NCI-H146 (cell line): ENCODE measurements at places on chromosomes 2 and 18.

DNA sequence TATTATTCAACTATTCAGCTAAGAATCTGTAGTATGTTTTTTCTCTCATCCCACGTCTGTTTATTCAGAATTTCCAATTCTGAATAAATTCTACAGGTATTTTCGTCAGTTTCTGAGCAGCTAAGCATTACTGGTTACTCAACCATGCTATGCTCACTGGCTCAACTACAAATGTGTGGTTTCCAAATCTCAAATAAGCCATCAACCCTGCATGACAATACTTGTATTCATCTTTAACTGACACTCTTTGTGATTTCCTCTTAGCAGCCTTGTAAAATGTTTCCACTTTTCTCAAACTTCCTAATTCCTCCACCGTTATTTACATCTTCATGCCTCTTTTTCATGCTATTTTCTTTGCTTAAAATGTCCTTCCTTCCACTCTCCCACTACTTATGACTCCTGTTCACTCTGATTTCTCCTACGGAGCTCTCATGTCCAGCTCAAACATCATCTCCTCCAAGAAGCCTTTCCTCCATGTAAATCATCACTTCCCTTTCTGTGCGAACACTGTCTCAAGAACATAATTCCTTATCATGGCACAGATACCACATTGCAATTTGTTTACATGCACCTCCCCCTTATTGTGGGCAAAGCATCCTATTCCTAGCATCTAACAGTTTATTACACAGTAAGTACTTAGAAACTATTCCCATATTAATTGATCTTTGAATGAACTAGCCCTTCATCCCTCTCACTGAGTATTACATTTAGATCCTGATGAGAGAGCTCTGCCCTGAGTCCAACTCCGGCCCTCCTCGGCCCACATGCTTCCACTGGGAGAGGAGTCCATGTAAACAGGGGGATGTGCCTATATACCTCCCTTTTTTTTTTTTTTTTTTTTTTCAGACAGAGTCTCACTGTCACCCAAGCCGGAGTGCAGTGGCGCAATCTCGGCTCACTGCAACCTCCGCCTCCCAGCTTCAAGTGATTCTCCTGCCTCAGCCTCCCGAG is 10.5 kb downstream of the CCDC88A start:
- DNase-seq: no peak

GRCh38 chr2:202051499-202052161 is 18.0 kb downstream of the FZD7 start:
- DNase-seq: no peak

- DNase-seq: no peak
These were observed 17.7 kb upstream of the MAL start for GRCh38 chr2:95007822-95008221.

- DNase-seq: no peak
These were observed 117.5 kb upstream of the TMEM18 start for GRCh38 chr2:794554-795241.

GRCh38 chr2:85797921-85798320 is 44.1 kb downstream of the ATOH8 start:
- DNase-seq: peak; percentile 20

GRCh38 chr2:240341064-240341463 is 94.4 kb upstream of the GPC1 start:
- no peak for DNase-seq

DNA sequence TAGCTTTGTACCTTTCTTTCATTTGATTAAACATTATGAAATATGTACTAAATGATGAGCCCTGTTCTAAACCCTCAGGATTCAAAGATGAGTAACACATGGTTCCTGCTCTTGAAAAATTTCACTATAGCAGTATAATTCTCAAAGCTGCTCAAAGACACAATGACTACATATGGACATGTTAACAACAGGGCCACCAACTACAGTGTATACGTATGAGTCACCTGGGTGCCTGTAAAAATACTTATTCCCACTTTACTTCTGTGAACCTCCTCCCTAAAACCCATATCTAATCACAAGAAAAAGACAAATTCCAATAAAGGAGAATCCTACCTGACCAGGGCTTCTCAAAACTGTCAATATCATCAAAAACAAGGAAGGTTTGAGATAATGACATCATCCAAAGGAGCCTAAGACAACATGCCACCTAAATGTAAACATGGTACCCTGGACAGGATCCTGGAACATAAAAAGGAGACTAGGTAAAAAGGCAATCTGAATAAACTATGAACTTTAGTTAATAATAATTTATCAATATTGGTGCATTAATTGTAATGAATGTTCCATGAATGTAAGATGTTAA is 84.7 kb downstream of the FAM161A start:
- DNase-seq: no peak

DNA sequence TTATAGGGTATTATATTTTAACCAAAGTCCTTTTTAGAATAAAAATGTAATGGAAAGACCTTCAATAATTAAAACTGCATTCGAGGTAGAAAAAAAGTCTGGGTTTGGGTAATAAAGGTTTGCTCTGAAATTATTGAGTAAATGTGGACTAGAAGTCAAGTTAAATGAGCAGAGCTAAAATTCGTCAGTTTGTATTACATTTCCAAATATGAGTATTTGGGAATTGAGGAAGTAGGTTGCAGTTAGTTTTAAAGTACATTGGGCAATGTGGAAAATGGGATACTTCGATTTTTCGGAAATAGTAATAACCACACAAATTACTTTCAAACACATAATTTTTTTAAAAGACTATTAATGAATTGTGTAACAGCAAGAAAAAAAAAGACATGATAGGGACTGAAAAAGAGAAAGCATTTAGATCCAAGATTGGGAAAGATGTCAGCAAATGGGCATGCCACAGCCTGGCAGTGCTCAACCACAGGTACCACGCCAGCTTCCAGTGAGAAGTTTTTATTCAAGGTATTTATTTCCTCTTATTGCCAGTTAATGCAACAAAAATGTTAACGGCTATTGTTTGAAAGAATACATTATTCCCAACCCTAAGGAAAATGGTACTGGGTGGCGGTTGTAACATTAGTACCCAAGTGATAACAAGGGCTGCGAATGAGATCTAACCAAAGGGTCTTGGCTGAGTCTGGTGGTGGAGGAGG is 50.0 kb downstream of the TTC39C start:
- no peak for DNase-seq

- DNase-seq: no peak
These were observed 46.4 kb downstream of the ZNF521 start for GRCh38 chr18:25305584-25305983.

DNA sequence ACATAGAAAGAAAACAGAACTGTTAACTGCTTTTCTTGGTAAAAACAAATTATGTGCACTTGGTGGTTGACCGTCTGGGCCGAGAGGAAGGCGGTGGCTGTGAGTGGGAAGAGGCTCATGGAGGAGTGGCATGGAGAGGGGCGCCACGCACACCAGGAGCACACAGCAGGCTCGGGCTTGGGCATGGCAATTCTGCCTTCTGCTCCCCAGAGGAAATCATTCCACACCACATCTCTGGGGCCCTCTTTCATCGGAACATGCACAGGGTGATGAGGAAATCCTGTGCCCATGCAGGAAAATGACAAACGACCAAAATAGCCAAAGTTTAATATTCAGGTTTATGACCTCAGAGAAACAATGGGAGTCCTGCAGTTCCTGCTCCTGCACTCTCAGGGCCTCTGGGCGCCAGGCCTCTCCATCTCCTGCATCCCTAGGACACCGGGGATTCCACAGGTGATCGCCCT is 26.4 kb downstream of the WDFY1 start:
- DNase-seq: no peak

DNA sequence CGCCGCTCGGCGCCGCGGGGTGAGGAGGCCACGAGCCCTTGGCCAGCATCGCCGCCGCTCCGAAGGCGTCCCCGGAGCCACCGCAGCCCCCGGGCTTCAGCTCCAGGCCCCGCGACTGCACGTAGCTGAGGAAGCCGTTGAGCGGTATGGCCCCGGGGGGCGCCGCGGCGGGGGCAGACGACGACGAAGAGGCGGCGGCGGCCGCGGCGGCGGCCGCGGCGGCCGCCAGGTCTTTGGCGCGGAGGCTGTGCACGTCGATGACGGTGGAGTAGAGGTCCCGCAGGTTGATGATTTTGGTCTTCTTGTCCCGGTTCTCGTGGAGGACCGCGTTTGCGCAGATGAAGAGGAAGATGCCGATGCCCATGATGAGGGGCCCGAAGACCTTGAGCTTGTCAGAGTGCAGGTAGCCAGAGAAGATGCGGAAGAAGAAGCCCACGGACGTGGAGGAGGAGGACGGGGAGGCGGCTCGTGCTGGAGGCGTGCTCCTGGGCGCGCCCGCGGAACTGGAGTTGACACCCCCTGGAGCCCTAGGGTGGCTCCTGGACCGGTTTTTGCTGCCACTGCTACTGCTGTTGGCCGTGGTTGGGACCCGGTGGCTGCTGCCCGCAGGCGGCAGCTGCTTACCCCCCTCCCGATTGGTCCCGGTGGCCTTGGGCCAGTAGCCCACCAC is 4.0 kb downstream of the TMEM200C start:
- DNase-seq: no peak

DNA sequence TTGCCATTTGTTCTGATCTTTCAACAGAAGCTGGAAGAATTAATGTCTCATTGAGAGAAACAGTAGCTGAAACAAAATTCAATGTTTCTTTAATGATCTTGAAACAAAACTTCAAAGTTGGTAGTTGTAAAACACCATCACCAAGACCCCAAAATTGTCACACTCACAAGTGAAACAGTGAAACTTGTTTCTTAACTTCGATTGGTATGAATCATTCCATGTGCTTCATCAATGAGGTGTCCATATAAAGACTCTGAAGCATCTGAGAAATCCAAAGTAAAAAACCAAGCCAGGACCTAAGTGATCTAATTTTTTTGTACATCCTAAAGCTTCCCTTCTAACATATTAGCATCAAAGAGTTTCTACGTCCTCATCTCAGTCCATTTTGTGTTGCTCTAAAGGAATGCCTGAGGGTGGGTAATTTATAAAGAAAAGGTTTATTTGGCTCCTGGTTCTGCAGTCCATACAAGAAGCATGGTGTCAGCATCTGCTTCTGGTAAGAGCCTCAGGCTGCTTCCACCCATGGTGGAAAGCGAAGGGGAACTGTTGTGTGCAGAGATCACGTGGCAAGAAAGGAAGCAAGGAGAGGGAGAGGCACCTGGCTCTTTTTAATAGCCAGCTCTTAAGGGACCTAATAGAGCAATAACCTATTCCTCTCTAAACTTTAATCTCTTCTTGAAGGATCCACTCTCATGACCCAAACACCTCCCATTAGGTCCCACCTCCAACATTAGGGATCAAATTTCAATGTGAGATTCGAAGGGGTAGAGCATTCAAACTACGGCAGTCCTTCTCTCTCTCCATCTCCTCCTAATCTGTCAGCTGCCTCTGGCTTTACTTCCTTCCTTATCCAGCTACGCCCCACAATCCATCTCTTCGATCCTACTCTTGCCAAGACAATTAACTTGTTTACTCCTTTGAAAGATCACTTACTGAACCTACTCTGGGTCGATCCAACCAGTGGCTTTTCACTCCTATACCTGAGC is 20.7 kb upstream of the TLK1 start:
- DNase-seq: peak; percentile 3

DNA sequence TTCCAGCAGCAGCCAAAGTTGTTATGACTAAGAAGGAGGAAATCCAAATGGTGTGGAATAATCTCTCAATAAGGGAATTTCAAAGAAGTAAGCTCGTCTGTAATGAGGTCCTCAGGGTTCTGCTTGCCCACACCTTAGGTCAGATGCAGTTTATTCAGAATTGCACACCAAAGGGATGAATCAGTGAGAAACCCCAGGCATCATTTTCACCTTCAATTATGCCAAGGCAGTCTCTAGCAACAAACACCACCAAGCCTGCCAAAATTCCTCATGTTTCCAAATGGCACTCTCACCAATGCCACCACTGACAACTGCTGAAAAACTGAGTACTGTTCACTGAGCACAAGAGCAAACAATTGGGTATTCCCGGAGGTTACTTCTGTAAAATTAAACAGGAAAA is 43.6 kb downstream of the KCNG3 start:
- DNase-seq: no peak

GRCh38 chr2:140234116-140234515 is 1453.9 kb upstream of the NXPH2 start:
- DNase-seq: no peak

DNA sequence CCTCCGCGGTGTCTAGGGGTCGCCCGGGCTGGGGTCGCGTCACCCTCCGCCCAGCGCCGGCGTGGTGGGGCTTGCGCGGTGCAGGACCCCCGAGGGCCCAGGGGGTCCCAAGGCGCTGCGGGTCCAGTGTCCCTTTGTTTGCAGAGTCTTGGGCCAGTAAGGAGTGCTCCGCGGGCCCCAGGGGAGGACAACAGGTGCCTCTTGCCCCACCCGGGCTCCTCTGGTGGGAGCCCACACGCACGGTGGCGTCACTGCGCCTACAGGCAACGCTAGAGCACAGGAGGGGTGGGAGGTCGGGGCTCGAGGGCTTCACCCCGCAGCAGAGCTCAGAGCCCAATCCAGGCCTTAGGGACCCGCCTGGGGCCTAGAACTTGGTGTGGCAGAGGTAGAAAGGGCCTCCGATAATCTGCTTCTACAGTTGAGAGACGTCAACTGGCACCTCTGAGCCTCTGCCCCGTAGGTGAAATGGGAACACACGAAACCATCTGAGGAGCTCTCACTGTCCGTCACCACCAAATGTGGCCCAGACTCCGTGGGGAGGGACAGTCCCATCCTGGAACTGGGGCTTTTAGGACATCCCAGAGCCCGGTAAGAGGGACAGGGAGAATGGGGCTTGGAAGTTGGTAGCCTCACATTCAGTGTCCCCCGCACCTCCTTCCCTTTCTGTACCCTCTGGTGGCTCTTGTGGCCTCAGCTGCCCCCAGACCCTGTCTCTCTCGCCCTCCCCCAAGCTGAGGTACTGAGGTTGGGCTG is 1.4 kb downstream of the ARID5A start:
- DNase-seq: no peak

DNA sequence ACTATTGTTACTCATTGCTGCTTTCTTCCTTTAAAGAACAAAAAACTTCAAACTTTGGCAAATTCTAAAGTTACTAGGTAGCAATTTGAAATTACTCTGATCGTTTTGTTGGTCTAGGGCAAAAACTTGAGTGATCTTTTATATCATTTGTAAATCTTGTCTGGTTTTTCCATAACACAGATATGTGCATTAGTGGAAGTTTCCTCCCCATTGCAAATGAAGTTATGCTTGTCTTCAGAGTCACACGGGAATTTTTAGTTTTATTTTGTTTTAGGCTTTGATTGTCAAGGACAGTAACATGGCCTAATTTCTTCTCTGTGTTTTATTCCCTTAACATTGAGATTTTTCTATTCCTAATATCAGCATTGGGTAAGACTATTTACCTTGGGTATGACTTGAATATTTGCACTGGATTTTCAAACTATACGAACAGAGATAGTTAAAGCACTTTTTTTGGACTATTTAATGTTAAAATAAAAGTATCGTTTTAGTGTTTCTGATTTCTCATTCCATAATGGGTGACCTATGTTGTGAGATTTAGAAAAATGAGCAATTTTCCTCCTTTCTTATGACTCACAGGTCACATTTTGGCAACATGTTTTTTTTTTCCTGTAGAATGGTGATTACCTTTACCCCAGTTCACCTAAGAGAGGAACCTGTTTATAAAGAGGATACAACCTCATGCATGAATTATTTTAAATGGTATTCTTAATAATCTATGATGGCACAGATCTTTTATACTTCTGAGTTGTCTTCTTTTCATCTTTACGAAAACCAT is 65.0 kb downstream of the BABAM2 start:
- no peak for DNase-seq

GRCh38 chr2:72271276-72271614 is 123.6 kb upstream of the CYP26B1 start:
- no peak for DNase-seq
